Hematopoietic multipotent progenitor cell treated with erythropoietin and hydrocortisone succinate and interleukin-3 and kit ligand, for 15 days (in vitro differentiated cells): ENCODE measurements at places on chromosomes 7 and 10.

GRCh38 chr7:99379043-99379577 lies 4.6 kb downstream of the ARPC1B start:
- peak; percentile 34 for DNase-seq

DNA sequence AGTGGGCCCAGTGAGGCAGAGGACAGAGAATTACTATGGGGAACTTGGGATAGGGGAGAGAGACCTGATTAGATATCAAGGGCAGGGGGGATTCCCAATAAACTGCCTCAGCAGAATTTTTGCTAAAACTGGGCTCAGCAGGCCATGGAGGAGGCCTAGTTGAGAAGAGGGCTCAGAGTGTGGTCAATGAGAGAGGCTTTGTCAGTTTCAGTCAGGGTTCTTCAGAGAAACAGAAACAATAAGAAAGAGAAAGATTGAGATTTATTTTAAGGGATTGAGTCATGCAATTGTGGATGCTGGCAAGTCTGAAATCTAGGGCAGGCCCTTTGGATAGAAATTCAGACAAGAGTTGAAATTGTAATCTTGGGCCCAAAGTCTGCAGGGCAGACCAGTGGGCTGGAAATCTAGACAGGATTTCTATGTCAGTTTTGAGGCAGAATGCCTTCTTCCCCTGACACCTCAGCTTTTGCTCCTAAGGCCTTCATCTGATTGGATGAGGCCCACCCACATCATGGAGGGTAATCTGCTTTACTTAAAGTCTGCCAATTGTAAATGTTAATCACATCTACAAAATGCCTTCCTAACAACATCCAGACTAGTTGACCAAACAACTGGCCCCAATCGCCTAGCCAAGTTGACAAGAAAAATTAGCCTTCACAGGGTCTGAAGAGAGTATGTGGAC lies 33.5 kb upstream of the CCSER2 start:
- DNase-seq, result no peak

- DNase-seq, result no peak
These were observed 927 bp upstream of the ALOX5 start for GRCh38 chr10:45373003-45373575.

GRCh38 chr10:25481467-25481866 lies 306.7 kb downstream of the GPR158 start:
- DNase-seq, result no peak

GRCh38 chr7:91892099-91892705 lies 11.7 kb upstream of the MTERF1 start:
- DNase-seq, result no peak

DNA sequence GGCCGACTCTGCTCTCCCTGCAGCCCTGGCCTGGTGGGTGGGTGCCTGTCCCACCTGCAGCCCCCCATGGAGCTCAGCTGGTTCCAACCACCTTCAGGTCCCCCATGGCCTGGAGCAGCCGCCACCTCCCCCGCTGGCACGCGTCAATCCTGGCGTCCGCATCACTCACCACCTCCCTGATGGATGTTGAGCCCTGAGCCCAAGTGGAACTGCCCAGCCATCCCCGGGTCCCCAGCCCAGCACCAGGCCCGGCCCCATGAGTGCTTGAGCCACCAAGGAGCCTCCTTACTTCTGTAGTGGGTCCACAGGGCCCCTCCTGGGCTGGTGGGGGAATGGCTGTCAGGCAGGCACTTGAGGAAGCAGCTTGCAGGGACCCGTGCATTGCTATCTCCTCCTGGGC lies 14.6 kb downstream of the AGAP3 start:
- no peak for DNase-seq

GRCh38 chr7:3307435-3307834 lies 6.4 kb downstream of the SDK1 start:
- DNase-seq, result no peak

DNA sequence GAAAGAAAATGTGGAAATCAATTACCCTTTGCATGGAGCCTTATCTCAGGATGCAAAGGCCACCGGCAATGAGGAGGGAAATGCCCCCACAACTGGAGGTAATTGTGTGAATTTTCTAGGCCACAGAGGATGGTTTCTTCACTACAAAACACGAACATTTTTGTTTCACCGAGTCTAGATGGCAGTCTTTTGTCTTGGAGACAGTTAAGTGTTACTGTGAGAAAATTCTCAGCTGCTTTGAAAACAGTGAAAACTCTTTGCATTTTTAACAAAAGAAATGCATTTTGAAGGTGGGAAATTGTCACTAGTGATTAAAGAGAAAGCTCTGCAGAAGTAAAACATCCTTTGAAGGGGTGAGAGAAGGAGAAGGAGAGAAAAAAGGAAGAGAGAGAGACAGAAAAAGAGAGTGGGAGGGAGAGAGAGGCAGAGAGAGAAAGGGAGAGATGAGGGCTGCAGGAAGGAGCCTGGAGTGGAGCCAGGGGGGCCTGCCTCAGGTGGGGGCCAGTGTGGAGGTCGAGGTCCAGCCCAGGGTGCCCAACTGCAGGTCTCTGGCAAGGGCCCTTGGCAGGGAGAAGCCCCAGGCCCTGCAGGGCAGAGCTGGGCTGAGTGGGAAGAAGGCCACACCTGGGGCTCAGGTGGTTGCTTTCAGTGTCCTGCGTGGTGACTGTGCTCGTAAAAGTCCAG lies 261.4 kb downstream of the ADARB2 start:
- DNase-seq, result no peak

DNA sequence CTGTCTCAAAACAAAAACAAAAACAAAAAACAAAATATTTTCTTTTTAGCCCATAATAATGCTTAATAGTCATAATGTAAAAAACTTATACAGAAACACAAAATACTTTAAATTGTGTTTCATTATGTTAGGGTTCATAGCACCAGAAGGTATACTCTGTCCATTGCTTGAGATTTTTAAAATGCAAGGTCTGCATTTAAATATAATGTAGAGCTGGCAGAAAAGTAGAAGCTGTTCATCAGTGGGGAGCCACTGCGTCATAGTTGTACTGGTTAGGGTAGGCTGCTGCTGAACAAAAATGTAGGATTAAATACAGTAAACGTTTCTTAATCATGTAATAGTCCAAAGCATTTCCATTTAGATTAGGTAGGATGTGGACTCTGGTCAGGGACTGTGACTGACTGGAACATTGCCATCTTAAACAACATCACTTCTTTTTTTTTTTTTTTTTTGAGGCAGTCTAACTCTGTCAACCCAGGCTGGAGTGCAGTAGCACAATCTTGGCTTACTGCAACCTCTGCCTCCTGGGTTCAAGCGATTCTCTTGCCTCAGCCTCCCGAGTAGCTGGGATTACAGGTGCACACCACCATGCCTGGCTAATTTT lies 85.2 kb downstream of the ANKIB1 start:
- no peak for DNase-seq

GRCh38 chr7:138974675-138975292 lies 6.4 kb downstream of the KIAA1549 start:
- no peak for DNase-seq

DNA sequence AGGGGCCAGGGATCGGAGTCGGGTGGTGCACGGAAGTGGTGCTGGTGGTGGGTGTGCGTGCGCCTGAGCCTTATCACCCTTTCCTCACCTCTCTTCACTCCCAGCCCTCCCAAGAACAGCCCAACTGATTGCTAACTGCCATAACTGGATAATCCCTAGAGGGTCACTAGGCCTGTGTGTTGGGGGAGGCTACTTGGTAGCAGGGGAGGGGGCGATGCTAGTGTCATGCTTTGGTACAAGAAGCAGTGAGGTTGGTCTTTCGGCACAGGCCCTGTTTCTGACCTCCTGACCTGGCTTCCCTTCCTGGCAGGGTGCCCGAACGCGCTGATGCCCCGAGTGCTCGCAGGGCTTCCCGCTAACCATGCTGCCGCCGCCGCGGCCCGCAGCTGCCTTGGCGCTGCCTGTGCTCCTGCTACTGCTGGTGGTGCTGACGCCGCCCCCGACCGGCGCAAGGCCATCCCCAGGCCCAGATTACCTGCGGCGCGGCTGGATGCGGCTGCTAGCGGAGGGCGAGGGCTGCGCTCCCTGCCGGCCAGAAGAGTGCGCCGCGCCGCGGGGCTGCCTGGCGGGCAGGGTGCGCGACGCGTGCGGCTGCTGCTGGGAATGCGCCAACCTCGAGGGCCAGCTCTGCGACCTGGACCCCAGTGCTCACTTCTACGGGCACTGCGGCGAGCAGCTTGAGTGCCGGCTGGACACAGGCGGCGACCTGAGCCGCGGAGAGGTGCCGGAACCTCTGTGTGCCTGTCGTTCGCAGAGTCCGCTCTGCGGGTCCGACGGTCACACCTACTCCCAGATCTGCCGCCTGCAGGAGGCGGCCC lies 652 bp downstream of the KAZALD1 start:
- DNase-seq, result peak; percentile 66

- no peak for DNase-seq
These were observed 36.5 kb downstream of the SEMA3C start for GRCh38 chr7:80882213-80882801.

DNA sequence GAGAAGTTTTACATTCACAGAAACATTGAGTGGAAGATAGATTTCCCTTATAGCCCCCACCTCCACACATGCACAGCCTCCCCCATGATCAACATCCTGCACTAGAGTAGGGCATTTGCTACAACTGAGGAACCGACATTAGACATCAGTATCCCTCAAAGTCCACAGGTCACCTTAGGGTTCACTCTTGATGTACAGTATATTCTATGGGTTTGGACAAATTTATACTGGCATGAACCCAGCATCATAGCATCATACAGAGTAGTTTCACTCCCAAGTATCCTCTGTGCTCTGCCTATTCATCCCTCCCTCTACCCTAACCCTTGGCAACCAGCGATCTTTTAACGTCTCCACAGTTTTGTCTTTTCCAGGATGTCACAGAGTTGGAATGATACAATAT lies 64.4 kb downstream of the VSTM4 start:
- DNase-seq, result no peak

DNA sequence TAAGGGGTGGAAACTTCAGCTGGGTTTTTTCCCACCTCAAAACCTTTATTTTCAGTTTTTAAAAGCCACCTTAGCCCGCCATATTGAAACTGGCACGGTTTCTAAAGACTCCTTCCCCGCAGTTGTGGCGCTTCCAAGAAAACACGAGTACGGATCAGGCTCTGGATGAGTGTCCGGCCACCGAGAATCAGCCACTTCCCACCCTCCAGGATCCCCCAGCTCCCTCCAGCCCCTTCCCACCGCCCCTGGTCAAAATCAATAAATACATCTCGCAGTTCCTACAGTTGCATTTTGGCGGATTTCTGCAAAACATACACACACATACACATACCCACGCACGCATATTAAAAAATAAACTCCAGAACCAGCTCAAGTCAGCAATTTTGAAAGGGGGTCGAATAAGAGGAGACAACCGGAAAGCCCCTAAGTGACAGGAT lies 1.1 kb downstream of the SFMBT2 start:
- no peak for DNase-seq

GRCh38 chr7:30674876-30675275 lies 7.4 kb downstream of the CRHR2 start:
- no peak for DNase-seq

DNA sequence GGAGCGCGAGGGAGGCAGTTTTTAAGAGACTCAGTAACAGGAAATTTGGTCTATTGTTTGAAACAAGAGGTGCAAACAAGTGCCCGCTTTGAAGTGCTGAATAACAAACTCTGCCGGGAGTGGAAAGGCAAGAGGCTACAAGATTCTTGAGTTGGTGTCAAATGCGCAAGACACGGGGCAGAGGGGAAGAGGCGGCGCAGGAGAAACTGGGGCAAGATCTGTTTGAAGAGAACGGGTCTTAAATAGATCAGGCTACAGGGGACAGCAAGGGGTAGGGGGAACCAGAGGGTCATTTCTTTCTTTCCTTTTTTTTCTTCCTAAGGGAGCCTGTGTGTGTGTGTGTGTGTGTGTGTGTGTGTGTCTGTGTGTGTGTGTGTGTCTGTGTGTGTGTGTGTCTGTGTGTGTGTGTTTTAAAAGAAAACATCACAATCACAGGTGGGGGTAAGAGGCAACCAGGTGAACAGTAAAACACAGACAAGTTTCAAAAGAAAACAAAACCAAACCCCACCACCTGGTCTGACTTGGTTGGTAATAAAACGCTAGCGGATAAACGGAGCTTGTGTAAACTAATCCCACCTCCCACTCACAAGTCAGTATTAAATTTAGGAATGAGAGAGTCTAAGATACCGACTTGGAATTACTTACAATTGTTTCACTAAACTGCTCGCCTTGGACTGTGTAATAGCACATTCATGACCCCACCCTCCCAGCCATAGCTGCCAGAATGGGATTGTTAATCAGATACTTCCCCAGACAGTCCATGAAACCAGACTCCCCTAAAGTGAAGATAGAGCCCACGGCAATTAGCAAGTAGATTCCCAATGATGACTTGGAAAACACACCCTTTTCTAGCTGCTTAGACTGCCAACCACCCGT lies 13.1 kb upstream of the CUX1 start:
- no peak for DNase-seq

- no peak for DNase-seq
These were observed 41.9 kb downstream of the TAS2R41 start for GRCh38 chr7:143519411-143520131.
